Activated CD8-positive, alpha-beta memory T cell treated with anti-CD3 and anti-CD28 coated beads for 4 hours (primary cell): ENCODE measurements at places on chromosomes 1 and 21.

DNA sequence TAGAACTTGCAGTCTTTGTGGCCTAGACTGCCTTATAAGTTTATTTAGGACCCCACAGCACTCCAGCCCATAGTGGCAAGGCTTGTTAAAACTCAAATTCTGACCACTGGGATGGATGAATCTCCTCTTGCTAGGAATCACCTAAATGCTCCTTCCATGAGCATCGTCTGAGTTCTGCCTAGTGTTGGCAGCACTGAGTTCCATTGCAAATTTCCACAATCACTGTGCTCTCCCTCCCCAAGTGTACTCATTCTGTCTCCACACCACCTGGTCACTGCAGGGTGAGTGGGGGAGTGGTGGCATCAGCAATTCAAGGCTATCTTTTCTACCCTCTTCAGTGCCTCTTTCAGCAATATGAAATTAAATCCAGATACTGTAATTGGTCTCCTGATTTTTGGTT lies 46.7 kb upstream of the PTBP2 start:
- no peak for DNase-seq

DNA sequence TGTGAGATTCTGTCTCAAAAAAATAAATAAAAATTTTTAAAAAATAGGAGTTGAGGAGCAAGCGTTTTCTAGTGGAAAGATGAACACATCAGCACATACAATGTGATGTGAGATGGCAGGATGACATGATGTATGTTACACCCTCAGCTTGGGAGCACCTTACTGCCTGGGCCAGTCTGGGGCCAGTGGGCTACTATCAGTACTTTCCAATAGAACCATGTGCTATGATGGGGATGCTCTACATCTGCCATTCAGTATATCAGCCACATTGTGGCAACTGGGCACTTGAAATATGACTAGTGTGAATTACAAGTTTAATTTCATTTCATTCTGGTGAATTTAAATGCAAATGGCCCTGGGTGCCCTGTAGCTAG lies 156.0 kb downstream of the PGBD5 start:
- no peak for DNase-seq

DNA sequence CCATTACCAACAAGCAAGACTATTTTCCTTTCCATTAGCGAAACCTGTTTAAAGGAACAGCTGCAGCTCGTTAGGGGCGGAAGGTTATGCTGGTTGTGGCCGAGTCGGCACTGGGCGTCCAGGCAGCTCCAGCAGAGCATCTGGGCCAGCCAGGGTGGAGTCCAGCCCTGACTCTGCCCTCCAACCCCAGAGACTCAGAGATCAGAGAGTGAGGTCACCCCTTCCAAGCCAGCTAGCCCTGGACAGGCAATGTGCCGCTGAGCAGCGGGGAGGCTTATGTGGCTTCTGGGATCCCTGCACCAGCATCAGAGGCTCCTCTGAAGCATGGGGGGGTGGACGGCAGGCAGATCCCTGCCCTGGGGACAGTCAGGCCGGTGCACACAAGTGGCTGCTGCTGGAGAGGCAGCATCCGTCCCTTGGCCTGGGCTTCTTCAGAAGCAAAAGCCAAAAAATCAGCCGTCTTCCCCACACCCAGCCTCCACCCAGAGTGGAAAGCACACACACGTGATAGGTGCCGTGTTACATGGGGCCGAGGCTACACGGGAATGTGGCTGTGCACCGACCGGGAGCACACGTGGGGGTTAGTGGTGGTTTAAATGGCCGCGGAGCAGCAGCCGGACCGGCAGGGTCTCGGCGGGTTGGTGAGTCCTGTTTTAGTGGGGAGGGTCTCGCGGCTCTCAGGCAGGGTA lies 30.1 kb downstream of the SLC66A1 start:
- no peak for DNase-seq

DNA sequence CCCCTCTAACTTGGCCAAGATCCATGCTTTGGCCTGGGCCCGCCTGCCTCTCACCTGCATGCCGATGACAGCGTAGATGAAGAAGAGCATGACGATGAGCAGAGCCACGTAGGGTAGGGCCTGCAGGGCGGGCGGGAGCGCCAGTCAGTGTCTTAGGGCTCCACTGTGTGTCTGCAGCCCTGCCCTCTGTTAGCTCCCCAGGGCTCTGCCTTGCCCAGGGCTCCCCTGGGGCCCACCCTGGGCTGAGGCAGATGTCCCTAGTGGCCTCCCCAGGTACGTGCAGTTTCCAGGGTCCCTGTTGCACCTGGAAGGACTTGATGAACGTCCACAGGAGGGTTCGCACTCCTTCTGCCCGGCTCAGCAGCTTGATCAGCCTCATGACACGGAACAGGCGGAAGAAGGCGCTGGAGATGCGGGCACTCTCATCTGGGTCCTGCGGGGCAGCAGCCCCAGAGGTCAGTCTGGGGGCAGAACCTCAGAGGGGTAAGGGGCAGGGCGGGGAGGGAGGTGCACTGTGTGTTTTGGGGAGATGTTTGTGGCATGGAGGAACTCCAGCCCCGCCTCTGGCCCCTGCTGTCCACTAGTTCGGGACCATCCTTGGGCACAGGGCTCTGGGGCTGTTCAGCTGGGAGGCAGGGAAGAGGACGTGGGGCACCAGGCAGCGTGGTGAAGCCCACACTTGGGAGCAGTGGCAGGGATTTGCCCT lies 29.8 kb upstream of the KIF21B start:
- DNase-seq = no peak
